Spleen (tissue), 13 donors: ENCODE measurements at places on chromosomes 6 and 20.
A peak's percentile ranks its signal among the peaks of the same experiment; 100 is the strongest.

GRCh38 chr6:16985513-16986284, 116.2 kb upstream of the STMND1 start:
- no peaks in the 10 kb centered on the region for H3K36me3 ChIP-seq
- no peak for DNase-seq
- no peaks in the 10 kb centered on the region for H3K27me3 ChIP-seq
- H3K4me3 ChIP-seq = no peak overlapping the region
- H3K27ac ChIP-seq = no peak overlapping the region

DNA sequence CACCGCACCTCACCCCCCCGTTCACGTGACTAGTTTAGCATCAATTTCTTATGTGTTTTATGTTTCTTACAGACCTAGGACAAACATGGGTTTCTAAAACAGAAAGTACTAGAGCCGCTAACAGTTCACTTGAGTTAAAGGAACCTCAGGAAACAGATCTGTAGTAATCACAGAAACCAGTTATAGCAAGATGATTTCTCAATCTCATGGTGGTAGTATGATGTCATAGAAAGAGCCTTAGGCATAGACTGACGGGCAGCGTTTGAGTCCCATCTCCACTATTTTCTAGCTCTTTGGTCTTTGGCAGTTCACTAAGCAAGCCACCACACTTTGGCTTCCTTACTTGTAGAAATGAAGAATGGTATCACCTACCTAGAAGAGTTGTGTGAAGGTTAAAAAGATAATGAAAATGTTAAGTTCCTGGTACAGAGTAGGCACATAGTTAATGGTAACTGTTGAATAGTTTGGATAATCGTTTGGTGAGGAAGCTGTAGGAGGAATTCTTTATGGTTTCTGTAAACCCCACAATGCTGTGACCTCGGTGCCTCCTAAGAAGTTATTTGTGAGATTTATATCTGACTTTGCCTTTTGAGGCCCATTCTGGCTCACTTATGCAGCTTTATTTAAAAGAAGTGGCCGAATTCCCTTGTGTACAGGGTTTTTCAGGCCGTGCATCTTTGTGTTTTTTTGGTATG, 21.3 kb downstream of the CTNNBL1 start:
- peak overlapping the region; percentile 74 for H3K27ac ChIP-seq
- no peak for DNase-seq
- H3K36me3 ChIP-seq = peaks cover 26% of the 10 kb centered on the region
- peaks cover 58% of the 10 kb centered on the region for H3K4me1 ChIP-seq
- H3K27me3 ChIP-seq = no peaks in the 10 kb centered on the region
- H3K4me3 ChIP-seq = no peak overlapping the region

GRCh38 chr6:2733736-2734480, 16.8 kb downstream of the MYLK4 start:
- DNase-seq = no peak
- H3K27me3 ChIP-seq = no peaks in the 10 kb centered on the region
- no peaks in the 10 kb centered on the region for H3K36me3 ChIP-seq
- no peak overlapping the region for H3K4me3 ChIP-seq

DNA sequence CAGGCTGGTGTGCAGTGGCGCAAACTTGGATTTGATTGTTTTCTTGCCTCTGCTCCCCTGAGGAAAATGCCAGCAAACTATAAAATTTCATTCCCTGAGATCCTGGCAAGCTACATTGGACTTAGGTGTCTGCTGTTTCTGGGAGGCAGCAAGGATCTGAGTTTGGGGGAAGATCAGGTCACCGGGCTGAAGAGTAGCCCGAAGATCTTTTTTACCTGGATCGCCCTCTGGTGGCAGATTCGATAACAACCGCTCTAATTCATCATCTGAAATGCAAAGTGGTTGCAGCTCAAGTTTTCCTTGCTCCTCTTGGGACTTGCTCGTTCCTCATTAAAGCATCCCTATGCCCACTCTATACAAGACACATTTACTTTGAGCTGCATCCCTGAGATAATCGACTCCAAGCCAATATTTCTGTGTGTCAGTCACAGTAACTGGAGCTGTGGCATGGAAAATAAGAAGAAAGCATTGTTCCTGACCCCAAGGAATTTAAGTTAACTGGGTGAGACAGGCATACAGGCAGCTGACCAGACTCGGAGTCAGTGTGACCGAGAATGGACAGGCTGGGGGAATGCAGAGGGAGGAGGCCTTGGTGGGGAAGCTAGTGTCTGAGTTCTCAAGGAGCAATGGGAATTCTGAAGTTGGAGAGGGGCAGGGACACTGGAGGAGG, 131.8 kb upstream of the PROKR2 start:
- H3K4me1 ChIP-seq = no peaks in the 10 kb centered on the region
- H3K27me3 ChIP-seq = peaks cover 16% of the 10 kb centered on the region
- H3K36me3 ChIP-seq = no peaks in the 10 kb centered on the region
- H3K4me3 ChIP-seq = no peak overlapping the region
- H3K27ac ChIP-seq = no peak overlapping the region
